ENCODE measurements at places on chromosomes 4 and X. TPM values are rescaled to one million over a fixed set of nuclear protein-coding genes. Genes with fewer than 3 reads are reported as not detected.

GRCh38 chr4:163598028-163598427, 103.5 kb downstream of the TMA16 start:
- no peak for DNase-seq

The CSAG3 gene
- not detected for total RNA-seq

GRCh38 chr4:106287353-106287969, 28.5 kb downstream of the TBCK start:
- DNase-seq = peak; percentile 17

The COL25A1 gene
- 13.2 TPM for total RNA-seq

DNA sequence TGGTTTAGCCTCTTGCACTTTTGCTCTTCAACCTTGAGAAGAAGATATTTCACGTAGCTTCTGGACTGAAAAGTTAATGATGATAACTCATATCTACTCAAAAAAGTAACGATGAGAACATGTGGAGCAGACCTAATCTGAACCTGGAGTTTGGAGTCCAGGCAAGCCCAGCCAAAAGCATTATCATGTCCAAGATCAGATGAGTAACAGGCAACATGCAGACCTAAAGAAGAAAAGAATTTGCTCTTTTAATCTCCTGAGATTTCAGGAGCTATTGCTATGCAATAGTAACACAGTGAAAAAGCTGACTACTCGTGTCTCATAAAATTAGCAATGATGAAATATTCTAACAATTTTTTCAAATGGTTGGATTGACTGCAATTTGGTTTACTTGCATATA, 21.8 kb upstream of the PPA2 start:
- no peak for DNase-seq

The RNF150 gene
- 23.4 TPM for total RNA-seq

DNA sequence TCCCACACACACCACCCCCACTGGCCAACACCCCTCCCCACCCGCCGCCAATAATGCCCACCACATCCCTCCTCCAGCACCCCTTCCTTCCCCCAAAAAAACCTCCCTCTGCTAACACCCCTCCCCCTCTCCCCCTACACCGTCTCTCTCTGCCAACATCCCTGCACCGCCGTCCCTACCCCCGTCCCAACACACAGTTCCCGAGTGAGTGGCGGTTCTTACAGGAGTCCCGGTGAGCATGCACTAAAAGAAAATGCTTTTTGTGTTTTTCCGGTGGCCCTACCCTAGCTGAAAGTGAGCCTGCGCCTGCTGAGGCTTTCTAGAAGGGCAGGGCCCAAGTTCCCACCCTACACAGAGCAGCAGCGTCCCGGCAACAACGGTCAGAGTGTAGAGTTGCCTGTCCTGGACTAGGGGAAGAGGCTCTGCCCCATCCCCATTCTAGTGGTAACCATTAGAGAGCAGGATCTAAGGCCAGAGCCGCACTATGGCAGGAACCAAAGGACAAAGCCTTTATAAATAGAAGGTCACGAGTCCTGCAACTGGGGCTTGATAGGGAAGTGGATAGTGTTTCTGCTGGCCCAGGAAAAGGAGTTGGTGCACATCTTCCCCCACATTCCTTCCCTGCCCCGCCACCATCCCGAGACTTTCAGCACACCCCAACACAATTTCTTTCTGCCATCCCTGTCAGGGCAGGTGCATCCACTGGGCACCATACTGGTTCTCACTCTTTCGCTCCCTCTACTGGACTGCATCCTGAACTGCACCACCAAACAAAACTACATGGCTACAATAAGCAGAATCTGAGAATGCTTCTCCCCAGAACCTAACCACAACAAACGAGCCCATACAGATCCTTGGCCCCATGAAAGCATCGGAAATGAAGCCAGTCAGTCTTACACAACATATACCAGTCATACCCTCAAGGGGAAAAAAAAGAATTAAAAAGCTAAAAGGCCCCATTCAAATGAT, 78.1 kb upstream of the PAGE3 start:
- peak; percentile 7 for DNase-seq

DNA sequence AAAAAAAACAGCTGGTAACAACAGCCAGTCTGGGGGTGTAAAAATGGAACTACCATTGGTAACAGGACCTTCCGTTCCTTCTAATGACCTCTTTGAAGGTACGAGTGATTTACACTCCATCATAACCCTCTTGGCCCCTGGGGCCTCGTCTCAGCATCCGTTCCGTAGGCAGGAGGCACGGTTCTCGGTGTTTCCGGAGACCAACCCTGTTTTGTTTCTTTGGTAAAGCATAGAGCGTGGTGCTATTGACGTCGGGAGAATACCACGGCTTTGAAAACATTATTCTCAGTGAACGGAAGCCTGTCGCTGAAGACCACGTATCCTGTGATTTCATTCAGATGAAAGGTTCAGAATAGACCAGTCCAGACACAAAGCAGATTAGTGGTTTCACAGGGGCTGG, 198.9 kb downstream of the ASMT start:
- DNase-seq = no peak

DNA sequence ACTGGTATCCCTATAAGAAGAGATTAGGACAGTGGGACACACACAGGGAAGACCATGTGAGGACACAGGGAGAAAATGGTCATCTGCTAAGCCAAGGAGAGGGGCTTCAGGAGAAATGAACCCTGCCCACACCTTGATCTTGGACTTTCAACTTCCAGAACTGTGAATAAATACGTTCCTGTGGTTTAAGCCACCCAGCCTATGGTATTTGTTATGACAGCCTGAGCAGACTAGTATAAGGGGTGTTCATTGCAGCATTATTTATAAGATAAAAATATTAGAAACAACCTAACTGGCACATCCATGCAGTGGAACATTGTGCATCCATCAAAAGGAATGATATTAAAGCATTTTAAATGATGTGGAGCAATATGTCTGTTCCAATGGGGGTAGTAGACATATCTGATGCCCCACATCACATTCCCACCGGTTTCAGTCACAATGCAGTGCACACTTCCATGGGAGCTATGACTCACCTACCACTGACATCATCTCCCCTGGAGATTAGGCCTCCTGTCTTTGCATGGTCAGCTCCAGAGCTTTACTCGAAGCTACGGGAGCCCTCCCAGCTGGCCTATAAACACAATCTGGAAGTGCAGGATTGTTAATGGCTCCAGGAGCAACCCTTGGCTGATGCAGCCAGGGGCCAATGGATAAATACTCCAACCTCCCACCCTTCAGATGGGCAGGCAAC, 38.9 kb upstream of the MAMLD1 start:
- DNase-seq = peak; percentile 70

DNA sequence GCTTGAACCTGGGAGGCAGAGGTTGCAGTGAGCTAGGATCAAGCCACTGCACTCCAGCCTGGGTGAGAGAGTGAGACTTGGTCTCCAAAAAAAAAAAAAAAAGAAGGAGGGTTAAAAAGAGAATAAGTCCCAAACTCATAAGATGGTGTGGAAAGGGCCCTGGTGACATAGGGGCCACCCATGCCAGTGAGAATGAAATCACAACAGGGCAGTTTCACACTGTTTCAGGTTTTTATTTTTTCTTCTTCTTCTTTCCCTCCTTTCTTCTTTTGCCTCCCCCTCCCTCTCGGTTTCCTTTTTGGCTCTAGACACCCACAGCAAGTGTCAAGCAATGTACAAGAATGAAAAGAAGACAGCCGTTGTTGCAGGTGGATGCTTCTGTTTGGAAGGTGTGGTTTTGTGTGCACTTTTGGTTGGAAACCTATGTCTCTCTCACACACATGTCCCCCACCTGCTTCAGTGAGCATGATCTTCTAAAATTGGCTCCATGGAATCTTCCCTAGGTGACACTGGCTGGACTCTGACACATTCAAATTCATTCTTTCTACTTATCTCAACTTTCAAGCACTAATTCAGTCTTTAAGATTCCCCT, 14.4 kb upstream of the TLR8 start:
- no peak for DNase-seq

GRCh38 chr4:119477412-119478053, 151.1 kb downstream of the PDE5A start:
- DNase-seq = no peak

- no peak for DNase-seq
These were observed 305.3 kb downstream of the FRMPD4 start for GRCh38 chrX:12443534-12444098.

GRCh38 chr4:10738826-10739489, 54.4 kb upstream of the CLNK start:
- no peak for DNase-seq

DNA sequence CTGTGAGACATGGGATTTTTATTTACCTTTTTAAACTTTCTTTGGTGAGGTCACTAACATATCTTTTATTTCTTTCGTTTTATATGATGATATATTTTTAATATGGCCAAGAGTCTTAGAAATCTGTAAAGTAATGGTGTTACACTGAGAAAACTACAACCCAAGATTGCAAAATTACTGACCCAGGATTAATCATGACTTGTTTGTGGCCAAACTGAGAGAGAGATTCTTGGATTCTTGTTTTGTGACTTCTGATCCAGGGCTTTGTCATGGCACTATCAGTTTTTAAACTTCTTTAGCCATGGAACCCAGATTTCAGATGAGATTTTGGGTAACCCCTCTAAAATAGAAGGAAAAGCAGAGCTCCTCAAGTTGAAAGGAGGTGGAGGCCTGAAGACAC, 42.0 kb downstream of the SGMS2 start:
- DNase-seq = no peak

The F8A3 gene
- not detected for total RNA-seq

The ZFP42 gene
- not detected for total RNA-seq

The DRD5 gene
- total RNA-seq = not detected

- DNase-seq = no peak
These were observed 3.2 kb downstream of the NAT8L start for GRCh38 chr4:2062168-2062807.

The FAM47A gene
- not detected for total RNA-seq

DNA sequence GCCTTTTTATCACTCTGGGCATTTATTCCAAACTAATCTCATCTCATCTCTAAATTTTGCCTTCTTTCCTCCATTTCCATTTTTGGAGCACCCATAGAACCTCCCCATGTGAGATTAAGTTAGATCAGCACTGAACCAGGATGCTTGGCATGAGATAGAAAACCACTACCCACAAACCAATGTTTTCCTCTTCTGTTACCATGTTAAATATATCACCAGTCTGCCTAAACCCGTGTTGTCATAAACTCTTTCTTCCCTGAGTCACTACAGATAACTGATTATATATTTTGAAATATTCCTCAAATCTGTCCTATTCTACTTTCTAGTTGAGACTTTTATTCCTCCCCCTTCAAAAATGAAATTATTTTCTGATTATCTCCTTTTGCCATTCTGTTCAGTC, 37.6 kb downstream of the GABRB1 start:
- no peak for DNase-seq

- no peak for DNase-seq
These were observed 14.8 kb downstream of the HOPX start for GRCh38 chr4:56666279-56666678.

The WNK3 gene
- 4.3 TPM for total RNA-seq

DNA sequence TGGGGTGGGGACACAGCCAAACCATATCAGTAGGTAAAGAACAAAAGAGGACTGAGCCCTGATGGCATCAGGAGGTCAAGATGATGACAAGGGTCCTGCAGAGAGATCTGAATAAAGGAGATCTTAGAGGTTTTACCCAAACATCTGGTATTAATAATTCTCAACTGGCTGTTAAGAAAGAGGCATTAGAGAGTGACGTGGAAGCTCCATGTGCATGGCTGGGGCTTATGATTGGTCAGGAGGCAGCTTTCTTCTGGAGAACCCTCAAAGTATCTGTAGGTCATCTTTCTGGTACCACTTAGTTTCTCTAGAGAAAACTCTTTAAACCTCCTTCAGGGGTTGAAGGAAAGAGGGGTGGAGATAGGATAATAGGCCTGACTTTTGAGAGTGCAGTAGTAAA, 18.7 kb downstream of the MGST2 start:
- DNase-seq = no peak

The COL4A6 gene
- total RNA-seq = 0.18 TPM

The TLR8 gene
- total RNA-seq = not detected
